ENCODE measurements at places on chromosomes 11 and 22.

DNA sequence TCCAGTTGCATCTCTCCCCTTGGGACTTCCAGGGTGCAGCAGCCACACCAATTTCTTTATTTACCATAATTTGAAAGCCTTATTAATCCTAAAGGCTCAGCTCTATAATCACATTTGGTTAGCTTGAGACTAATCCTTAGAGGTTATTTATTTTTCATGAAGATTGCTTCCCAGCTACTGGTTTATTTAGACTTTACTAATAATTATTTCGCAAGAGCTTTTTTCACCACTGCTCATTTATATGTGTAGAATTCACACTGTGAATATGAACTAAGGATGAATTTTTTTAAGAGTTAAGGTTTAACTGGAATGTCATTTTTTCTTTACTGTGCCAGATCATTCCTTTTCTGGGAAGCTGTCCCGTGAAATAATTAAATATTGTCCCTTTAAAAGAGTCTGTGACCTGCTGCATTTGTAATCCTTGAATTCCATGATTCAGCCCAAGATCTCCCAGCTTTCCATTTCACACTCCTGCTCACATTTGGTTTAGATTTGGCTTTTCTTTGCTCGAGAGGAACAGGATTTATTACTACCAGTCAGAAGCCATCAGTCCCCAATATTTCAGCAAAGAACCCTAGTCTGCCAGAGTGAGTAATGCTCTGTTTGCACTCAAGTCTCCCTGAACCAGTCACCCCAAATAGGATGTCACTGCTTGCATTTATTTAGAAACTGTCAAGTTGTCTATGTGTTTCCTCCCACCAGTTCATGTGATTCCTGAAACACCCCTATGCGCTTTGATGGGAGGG is 4.4 kb upstream of the CD44 start:
- DNase-seq, result no peak

- DNase-seq, result no peak
Observed at GRCh38 chr11:64366751-64367150, 7.8 kb downstream of the RPS6KA4 start.

DNA sequence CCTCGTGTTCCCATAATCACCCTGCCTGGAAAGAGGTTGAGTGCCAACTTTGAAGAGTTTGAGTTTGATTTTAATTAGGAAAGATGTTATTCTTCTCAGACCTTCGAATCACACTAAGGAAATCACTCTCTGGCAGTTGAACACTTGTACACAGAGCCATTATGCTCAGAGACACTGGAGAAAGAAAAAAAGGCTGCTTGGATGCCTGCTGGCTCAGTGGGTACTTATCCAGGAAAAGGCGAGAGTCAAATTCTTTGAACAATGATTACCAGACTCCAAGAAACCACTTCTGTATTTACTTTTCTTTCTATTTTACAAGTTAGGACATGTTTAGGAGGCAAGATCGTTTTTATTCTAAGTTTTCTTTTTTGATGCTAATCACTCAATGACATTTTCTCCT is 438.5 kb upstream of the FAT3 start:
- no peak for DNase-seq

- DNase-seq, result no peak
Observed at GRCh38 chr11:10388101-10388500, 67.0 kb upstream of the AMPD3 start.

GRCh38 chr11:78420796-78421209 is 3.2 kb upstream of the GAB2 start:
- DNase-seq, result no peak

- DNase-seq, result peak; percentile 56
Observed at GRCh38 chr11:124115782-124116616, 749 bp downstream of the VWA5A start.

Measured in upper lobe of left lung (tissue), 6 donors.